ENCODE measurements at places on chromosomes 3 and 15.

GRCh38 chr15:88348579-88349230 lies 92.2 kb upstream of the NTRK3 start:
- no peak for DNase-seq

GRCh38 chr3:50316657-50317242 lies 5.8 kb downstream of the HYAL2 start:
- DNase-seq: no peak

GRCh38 chr3:25485673-25486072 lies 57.6 kb downstream of the RARB start:
- no peak for DNase-seq

DNA sequence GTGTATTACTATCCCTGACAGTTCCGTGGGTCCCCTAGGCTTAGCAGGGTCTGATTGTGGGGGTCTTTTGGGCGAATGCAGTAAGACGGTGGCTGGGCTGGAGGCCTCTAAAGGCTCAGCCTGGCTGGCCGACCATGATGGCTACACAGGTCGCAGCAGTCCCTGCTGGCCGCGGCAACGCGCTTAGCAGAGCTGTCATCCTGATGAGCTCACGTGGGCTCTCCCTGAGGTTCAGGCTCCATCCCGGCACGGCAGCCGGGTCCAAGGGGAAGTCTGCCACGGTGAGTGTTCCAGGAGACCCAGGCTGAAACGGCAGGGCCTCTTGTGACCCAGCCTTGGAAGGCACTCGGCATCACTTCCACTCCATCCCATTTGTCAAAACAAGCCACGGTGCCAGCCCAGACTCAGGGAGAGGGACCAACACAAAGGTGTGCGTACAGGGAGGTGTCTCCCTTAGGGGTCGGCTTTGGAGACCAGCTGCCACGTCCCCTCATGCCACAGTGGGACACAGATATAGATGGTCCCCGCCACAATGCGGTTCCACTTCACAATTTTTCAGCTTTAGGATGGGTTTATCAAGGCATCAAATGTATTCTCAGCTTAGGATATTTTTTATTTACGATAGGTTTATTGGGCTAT lies 101.8 kb downstream of the XXYLT1 start:
- DNase-seq: no peak

GRCh38 chr15:96355568-96356187 lies 25.2 kb downstream of the NR2F2 start:
- peak; percentile 5 for DNase-seq

GRCh38 chr3:56288258-56288657 lies 180.0 kb downstream of the ERC2 start:
- DNase-seq: no peak
